ENCODE measurements at places on chromosomes 16 and 17.

DNA sequence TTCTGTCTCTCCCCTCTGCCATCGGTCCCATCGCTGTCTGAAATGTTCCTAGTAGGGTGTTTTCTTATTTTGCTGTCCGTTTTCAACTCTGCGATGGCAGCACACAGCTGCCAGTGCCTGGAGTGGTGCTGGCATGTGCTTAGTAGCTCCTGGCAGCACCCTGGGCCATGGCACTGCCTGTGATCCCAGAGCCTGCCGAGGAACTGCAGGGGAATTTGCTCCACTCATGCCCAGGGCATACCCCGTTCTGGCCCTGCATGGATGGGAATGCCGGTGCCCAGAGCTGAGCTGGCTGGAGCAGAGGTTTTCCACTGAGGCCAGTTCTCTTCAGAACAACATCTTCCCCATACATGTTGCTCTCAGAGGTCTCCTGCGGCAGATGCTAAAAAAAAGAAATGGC, 43.1 kb downstream of the GPT2 start:
- DNase-seq = no peak
- H3K36me3 ChIP-seq = peaks cover 37% of the 10 kb centered on the region
- H3K4me3 ChIP-seq = no peak overlapping the region
- no peaks in the 10 kb centered on the region for H3K27me3 ChIP-seq
- no peak overlapping the region for H3K27ac ChIP-seq

DNA sequence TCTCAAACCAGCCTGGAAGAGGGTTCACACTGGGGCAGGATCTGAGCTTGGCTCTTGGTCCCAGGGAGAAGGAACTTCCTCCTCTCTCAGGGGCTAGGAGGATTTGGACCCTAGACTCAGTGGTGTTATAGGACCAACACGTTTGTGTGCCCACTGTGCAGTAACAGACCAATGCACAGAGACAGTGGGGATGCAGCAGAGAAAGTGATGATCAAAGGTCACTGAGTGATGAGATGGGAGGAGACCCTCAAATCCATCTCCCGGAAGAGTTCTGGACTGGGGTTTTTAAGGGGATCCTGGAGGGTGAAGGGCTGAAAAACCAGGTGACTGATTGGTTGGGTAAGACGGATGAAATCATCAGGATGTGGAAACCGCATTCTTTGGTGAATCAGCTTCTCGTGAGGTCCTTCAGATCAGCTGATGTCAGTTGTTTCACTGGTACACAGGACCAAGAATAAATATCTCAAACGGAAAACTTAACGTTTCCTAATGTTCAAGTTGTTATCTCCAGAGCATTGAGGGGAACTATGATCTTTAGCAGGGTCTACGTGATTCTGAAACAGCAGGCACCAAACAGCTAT, 3.3 kb upstream of the VAC14 start:
- no peak overlapping the region for H3K4me3 ChIP-seq
- peaks cover 9% of the 10 kb centered on the region for H3K27me3 ChIP-seq
- H3K27ac ChIP-seq = peak overlapping the region; percentile 6
- DNase-seq = no peak
- H3K4me1 ChIP-seq = peaks cover 40% of the 10 kb centered on the region

GRCh38 chr16:87442581-87442966, 50.2 kb downstream of the ZCCHC14 start:
- H3K27ac ChIP-seq = no peak overlapping the region
- peaks cover 17% of the 10 kb centered on the region for H3K4me1 ChIP-seq
- peaks cover 57% of the 10 kb centered on the region for H3K36me3 ChIP-seq
- no peaks in the 10 kb centered on the region for H3K27me3 ChIP-seq

GRCh38 chr16:57998486-57998885, 2.0 kb downstream of the ZNF319 start:
- H3K27ac ChIP-seq = peak overlapping the region; percentile 86
- H3K4me3 ChIP-seq = peak overlapping the region; percentile 81
- peaks cover 72% of the 10 kb centered on the region for H3K4me1 ChIP-seq
- peaks cover 53% of the 10 kb centered on the region for H3K36me3 ChIP-seq
- no peaks in the 10 kb centered on the region for H3K27me3 ChIP-seq

DNA sequence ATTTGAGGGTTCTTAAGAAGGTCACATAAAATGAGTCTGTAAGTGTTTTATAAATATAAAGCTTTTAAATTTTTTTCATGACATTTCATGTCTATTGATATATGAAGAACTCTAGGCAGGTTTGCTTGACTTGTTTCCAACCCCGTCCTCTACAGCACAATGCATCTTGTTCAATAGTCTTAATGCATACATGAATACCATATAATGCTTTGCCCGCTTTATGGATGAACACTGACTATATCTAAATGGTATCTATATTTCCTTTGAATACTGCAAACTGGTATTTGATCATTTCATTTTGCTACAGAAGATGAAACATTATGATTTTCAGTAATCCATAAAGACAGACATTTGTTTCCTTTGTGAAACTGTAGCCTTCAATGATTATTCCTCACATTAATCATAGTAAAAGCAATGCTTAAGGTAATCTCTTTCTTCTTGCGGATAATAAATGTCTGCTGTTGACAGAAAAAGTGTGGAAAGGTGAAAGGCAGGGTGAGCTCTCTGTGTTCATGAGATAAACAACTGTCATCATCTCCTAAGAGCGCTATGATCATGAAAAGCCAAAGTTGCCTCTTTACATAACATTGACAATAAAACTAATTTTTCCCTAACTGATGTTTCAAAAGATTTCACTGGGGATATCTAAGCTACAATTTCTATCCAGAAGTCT, 645.1 kb downstream of the CDH8 start:
- no peak overlapping the region for H3K4me3 ChIP-seq
- DNase-seq = no peak
- H3K27ac ChIP-seq = no peak overlapping the region
- H3K4me1 ChIP-seq = no peaks in the 10 kb centered on the region
- no peaks in the 10 kb centered on the region for H3K27me3 ChIP-seq

DNA sequence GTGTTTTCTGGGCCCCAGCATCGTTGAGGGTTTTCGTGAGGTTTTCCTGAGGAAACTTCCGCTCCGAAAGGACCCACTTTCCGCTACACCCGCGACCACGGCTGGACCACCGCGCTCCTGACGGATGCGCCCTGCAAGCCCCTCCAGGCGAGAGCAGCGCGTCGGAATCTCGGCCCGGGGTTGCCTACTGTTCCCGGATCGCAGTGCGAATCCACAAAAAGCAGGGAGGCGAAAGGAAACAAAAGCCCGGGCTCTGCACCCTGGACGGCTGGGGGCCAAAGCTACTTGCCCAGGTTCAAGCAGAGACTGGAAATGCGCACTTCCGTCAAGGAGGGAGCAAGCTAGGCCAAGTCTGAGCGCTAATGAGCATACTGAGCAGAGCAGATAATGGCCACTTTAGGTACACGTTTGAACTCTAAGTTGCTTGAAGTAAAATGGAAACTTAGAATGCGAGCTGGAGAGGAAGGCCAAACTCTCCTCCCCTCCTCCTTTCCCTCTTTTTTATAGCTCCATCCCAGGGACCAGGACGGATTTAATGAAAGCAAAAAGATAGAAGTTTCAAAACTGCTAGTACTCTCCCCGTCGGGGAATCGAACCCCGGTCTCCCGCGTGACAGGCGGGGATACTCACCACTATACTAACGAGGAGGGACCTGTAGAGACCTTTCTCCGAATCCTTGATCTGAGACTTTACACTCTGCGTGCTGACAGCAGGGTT, 11.4 kb upstream of the AURKB start:
- peaks cover 19% of the 10 kb centered on the region for H3K36me3 ChIP-seq
- peak overlapping the region; percentile 95 for H3K4me3 ChIP-seq
- DNase-seq = peak; percentile 93
- H3K27ac ChIP-seq = peak overlapping the region; percentile 99
- H3K27me3 ChIP-seq = no peaks in the 10 kb centered on the region

DNA sequence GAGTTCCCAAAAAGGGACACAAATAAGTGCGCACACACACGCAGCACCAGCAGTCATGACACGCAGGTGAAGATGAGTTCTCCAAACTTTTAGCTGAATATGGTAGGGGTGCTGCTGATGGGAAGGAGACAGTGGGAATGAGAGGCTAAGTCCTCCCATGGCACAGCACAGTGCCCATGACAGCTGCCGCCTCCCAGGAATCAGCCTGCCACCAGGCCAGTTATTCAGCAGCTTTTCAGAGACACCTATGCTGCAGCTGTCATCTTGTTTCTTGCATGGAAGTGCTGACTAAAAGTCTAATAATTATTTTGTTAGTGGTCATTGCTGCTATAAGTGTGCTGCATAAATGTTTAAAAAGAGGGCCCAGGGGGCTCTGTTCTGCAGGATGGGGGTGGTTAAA, 12.2 kb downstream of the WFIKKN2 start:
- H3K27ac ChIP-seq = no peak overlapping the region
- no peaks in the 10 kb centered on the region for H3K27me3 ChIP-seq
- DNase-seq = no peak
- peaks cover 12% of the 10 kb centered on the region for H3K4me1 ChIP-seq
- no peak overlapping the region for H3K4me3 ChIP-seq
- H3K36me3 ChIP-seq = no peaks in the 10 kb centered on the region

GRCh38 chr17:7173687-7174602, 5.2 kb downstream of the ASGR1 start:
- H3K36me3 ChIP-seq = no peaks in the 10 kb centered on the region
- no peaks in the 10 kb centered on the region for H3K27me3 ChIP-seq
- peaks cover 12% of the 10 kb centered on the region for H3K4me1 ChIP-seq
- no peak overlapping the region for H3K4me3 ChIP-seq
- H3K27ac ChIP-seq = no peak overlapping the region
- DNase-seq = peak; percentile 52

- no peak overlapping the region for H3K4me3 ChIP-seq
- H3K4me1 ChIP-seq = peaks cover 13% of the 10 kb centered on the region
- peaks cover 76% of the 10 kb centered on the region for H3K36me3 ChIP-seq
- H3K27ac ChIP-seq = peak overlapping the region; percentile 32
- no peaks in the 10 kb centered on the region for H3K27me3 ChIP-seq
Measured at GRCh38 chr17:1852327-1852726, 22.5 kb downstream of the RPA1 start.

DNA sequence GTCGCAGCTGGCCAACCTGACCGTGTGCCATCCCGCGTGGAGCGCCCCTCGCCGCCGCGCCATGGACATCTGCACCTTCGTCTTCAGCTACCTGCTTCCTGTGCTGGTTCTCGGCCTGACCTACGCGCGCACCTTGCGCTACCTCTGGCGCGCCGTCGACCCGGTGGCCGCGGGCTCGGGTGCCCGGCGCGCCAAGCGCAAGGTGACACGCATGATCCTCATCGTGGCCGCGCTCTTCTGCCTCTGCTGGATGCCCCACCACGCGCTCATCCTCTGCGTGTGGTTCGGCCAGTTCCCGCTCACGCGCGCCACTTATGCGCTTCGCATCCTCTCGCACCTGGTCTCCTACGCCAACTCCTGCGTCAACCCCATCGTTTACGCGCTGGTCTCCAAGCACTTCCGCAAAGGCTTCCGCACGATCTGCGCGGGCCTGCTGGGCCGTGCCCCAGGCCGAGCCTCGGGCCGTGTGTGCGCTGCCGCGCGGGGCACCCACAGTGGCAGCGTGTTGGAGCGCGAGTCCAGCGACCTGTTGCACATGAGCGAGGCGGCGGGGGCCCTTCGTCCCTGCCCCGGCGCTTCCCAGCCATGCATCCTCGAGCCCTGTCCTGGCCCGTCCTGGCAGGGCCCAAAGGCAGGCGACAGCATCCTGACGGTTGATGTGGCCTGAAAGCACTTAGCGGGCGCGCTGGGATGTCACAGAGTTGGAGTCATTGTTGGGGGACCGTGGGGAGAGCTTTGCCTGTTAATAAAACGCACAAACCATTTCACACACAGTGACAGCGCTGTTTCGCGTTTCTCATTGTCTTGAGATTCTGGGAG, 2.0 kb upstream of the ZACN start:
- peaks cover 54% of the 10 kb centered on the region for H3K4me1 ChIP-seq
- DNase-seq = peak; percentile 59
- H3K36me3 ChIP-seq = peaks cover 15% of the 10 kb centered on the region
- H3K4me3 ChIP-seq = peak overlapping the region; percentile 63
- peak overlapping the region; percentile 82 for H3K27ac ChIP-seq

GRCh38 chr16:67504031-67505021, 21.0 kb upstream of the AGRP start:
- peaks cover 5% of the 10 kb centered on the region for H3K36me3 ChIP-seq
- H3K27ac ChIP-seq = peak overlapping the region; percentile 89
- H3K27me3 ChIP-seq = no peaks in the 10 kb centered on the region
- peak; percentile 46 for DNase-seq

DNA sequence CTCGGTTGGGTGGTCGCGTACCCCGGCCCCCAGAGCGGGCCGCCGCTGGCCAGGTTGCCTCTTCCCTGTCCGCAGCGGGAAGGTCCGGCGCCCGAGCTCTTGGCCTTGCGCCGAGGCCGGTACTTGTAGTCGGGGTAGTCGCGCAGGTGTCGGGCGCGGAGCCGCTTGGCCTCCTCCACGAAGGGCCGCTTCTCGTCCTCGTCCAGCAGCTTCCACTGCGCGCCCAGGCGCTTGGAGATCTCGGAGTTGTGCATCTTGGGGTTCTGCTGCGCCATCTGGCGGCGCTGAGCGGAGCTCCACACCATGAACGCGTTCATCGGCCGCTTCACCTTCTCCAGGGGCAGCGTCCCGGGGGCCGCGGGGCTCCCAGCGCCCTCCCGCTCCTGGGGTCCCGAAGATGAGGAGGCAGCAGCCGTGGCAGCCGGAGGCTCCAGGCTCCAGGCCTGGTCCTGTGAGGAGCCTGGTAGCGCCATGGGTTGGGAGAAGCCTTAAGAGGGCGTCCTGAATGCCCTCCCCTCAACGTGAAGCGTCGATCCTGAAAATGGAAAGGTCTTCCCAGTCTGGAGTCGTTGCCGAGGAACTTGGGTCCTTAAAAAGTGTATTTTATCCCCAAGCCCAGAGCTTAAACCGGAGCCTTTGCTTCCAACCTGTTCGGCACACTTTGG, 558 bp downstream of the SOX15 start:
- peaks cover 19% of the 10 kb centered on the region for H3K4me1 ChIP-seq
- H3K27ac ChIP-seq = no peak overlapping the region
- H3K27me3 ChIP-seq = no peaks in the 10 kb centered on the region

GRCh38 chr17:55238931-55239297, 25.8 kb upstream of the HLF start:
- peaks cover 18% of the 10 kb centered on the region for H3K4me1 ChIP-seq
- DNase-seq = no peak
- no peaks in the 10 kb centered on the region for H3K36me3 ChIP-seq
- peak overlapping the region; percentile 57 for H3K27ac ChIP-seq

- H3K27ac ChIP-seq = no peak overlapping the region
- H3K36me3 ChIP-seq = peaks cover 59% of the 10 kb centered on the region
- H3K4me1 ChIP-seq = no peaks in the 10 kb centered on the region
- H3K4me3 ChIP-seq = no peak overlapping the region
- DNase-seq = no peak
- H3K27me3 ChIP-seq = no peaks in the 10 kb centered on the region
Measured at GRCh38 chr17:7667656-7668406, 17.1 kb downstream of the ATP1B2 start.

DNA sequence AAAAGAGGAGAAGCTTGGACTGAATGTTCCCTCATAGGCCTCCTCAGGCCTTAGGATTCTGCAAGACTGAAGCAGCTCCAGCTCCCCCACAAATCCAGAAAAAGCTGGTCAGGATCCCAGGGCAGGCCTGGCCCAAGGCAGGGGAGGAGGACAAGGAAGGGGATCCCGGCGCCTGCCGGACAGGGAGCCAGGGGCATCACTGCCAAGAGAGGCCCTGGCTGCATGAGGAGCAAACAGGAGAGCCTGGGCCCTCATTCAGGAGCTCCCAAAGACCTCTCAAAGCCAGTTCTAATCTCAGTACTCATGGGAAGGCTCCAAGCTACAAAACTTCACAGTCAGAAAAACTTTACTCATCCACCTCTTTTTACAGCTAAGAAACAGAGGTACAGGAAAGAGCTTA, 67.3 kb downstream of the ZNF423 start:
- H3K4me3 ChIP-seq = no peak overlapping the region
- no peaks in the 10 kb centered on the region for H3K27me3 ChIP-seq
- H3K27ac ChIP-seq = no peak overlapping the region
- no peaks in the 10 kb centered on the region for H3K4me1 ChIP-seq
- no peaks in the 10 kb centered on the region for H3K36me3 ChIP-seq
